Hippocampal formation (tissue), 2 donors: ENCODE measurements at places on chromosomes 6 and 20.

- DNase-seq, result no peak
These were observed 11.8 kb downstream of the CFAP61 start for GRCh38 chr20:20063941-20064702.

DNA sequence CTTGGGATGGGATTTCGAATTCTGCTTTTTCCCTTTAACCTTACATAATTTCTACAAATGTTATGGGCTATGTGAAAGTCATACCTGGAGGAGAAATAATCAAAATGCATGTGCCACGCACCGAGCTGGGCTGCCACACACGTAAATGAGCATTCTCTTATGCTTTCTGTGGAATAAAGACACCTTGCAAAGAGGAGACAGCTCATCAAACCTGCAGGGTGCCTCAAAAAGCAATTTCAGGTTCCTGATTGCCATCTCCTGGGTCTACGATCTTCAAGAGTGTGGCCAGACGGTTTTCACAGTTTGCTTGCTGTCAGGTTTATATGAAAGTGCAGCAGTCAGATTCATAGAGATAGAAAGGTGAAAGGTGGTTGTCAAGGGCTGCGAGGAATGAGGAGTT lies 36.6 kb downstream of the DUSP22 start:
- DNase-seq, result no peak

- DNase-seq, result no peak
These were observed 371.0 kb downstream of the EPHA7 start for GRCh38 chr6:93048381-93048780.

DNA sequence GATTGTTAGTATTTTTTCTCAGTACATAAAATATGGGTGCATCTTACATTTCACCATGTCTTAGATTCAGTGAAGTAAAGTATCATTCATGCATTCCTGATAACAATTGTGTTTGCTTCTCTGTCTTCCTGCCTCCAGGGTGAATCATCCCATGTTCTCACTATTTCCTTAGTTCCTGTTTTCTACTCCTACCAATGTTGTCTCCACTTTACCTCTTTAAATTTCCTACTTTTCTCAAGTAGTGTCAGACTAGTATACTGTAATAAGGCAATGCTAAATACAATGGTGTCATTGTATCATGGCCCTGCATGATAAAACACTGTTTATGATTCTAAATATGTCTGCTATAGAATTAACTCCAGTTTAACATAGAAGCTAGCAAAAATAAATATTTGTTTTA lies 37.4 kb upstream of the GABRR1 start:
- DNase-seq, result no peak

DNA sequence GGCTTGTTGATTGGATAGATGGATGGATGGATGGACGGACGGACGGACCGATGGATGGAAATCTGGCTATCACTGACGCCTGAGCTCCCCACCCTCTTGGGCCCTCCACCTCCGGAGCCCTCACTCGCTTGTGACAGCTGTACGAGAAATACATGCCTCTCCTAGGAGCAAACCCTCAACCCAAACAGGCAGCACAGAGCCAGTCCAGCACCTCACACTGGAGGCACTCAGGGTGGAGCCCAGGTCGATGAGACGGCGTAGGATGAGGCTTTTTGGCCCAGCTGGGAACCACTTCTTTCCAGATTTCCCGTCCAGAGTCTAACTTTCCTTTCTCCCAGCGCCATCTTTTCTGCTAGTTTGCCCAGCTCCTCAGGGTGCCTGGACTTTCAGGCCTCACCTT lies 2.7 kb upstream of the LY6G5C start:
- no peak for DNase-seq
